Fibroblast of upper back skin (primary cell): ENCODE measurements at places on chromosomes 5 and 9.
A peak's percentile ranks its signal among the peaks of the same experiment; 100 is the strongest.

DNA sequence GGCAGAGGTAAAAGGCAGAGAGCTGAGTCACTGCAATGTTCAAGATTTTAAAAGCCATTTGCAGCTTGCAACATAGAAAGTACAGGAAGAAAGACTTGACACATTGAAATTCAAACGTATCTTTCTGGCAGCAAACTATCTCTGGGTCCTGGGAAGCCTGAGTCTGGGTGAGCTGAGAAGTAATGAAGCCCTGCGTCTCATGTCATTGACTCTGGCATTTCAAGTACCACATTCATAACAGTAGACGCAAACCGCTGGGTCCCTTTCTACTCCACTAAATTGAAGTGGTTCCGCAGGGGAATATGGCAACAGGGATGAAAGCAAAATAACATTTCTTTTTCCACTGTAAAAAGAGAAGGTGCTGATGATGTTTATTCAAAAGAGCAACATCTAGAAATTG lies 694.3 kb downstream of the BRINP1 start:
- no peak for DNase-seq

DNA sequence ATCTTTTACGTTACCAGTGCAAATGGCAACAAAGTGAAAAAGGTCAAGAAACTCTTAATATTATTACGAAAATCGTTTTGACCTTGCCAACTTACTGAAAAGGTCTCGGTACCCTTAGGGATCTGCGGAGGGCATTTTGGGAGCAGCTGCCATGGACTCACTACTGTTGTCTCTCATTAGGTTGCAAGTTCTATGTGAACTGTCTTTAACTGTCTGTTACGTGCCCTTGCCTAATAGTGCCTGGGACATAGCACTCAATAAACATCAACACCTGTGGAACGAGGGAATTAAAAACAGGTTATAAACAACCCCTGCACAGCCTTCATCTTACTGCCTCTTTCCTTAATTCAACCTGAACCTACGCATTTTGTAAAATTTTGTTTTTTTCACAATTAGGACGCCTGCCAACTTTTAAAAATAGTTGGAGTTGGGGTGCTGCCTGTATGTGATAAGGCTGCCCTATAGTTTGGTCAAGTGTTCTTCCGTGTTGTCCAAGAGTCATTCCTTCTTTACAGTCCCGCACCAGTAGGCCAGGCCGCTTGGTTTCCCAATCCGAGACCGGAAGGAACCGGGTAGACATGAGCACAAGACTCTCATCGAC lies 527 bp upstream of the SREK1 start:
- no peak for DNase-seq

- peak; percentile 11 for DNase-seq
Observed at GRCh38 chr9:120625222-120625621, 45.3 kb upstream of the CDK5RAP2 start.

GRCh38 chr5:585556-585955 lies 26.6 kb upstream of the CEP72 start:
- DNase-seq = no peak

- DNase-seq = peak; percentile 97
Observed at GRCh38 chr9:98867429-98868168, 60.1 kb downstream of the GALNT12 start.

- peak; percentile 50 for DNase-seq
Observed at GRCh38 chr5:81638471-81638870, 112.4 kb downstream of the SSBP2 start.

DNA sequence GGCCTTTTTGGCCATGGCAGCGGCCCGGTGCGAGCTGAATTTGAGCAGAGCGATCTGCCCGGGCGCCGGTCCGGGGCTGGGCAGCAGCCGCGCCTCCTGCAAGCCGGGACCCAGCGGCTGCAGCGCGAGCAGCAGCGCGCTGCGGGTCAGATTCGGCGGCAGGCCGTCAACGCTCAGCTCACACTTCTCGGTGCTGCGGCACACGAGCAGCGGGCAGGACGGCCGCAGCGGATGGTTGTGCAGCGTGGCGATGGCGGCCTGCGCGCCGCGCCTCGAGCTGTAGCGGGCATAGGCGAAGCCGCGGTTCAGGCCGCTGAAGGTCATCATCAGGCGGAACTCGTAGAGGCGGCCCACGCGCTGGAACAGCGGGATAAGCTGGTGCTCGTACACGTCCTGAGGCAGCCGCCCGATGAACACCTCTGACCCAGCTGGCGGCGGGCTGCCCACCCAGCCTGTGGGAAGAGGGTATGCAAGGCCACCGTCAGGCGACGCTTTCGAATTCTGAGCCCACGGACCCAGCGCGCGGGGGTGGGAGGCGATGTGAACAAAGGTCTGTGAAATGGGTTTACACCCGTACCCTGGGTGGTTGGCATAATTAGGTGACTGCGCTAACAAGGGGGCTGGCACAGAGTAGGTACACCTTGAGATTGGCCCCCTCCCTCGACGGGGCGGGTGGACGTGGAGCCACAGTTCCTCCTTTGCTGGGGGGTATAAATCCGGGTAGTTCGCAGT lies 755 bp downstream of the DND1 start:
- DNase-seq = peak; percentile 10

DNA sequence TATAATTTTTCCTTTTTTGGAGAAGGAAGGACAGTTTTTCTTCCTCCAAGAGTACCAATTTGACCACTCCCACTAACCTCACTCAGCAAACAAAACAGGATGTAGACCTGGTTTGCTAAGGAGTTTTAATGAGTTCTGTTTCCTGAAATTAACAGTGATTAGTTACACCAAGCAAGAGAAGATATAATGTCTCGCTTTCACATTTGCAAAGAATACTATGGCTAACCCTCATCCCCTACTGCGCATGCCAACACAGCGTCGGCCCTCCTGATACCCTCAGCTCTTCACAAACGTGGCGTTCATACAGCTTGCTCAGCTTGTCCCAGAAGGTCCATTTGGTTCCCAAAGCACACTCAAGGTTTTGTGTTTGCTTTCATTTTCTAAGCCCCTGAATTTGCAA lies 41.9 kb upstream of the IPPK start:
- no peak for DNase-seq

DNA sequence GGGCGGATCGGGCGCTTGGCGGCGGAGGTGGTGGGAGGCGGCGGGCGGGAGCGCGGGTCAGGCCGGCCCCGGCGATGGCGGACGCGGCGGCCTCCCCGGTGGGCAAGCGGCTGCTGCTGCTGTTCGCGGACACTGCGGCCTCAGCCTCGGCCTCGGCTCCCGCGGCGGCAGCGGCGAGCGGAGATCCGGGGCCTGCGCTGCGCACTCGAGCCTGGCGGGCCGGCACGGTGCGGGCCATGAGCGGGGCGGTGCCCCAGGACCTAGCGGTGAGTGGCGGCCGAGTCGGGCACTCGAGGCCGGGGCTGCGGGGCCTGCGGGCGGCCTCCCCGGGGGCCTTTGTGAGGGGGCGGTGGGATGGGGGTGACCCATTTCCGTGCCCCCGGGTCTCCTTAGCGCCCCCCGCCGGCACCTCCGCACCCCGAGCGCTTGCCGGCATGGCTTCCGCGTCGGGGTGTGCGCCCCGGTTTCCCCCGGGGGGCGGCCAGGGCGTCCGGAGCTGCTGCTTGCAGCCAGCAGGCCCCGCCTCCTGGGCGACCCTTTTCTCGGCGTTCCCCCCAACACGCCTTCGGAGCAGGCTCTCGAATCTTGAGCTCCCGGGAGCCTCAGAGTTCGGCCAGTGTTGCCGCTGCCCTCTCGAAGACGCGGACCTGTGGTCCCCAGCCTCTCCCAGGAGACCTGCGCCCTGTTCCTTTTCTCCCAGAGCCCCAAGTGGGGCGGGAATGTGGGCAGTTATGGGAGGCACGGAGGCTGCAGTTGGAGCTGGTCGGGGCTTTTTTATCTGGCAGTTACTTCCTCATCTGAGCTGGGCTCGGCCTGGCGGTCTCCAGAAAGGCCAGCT lies 456 bp downstream of the KDM3B start:
- peak; percentile 44 for DNase-seq

GRCh38 chr5:98700730-98701129 lies 72.7 kb upstream of the RGMB start:
- peak; percentile 39 for DNase-seq

DNA sequence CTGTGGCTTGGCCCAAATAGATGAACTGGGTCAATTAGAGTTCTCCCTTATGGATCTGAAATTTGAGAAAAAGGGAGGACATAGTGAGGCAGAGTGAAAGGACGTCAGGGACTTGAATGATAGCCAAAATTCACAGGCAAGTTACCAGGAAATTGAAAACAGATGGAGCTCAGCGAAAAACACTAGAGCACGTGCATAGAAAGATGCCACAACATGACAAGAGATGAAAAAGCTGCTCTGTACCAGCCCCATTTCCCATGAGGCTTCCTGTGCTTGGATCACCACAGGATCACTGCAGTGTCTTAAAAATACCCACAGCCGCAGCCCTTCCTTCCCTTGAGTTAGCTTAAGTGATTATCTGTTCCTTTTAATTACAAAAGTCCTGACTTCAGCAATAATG lies 39.0 kb upstream of the HOMER1 start:
- DNase-seq = peak; percentile 72

- DNase-seq = no peak
Observed at GRCh38 chr5:96636046-96636445, 26.1 kb upstream of the CAST start.

DNA sequence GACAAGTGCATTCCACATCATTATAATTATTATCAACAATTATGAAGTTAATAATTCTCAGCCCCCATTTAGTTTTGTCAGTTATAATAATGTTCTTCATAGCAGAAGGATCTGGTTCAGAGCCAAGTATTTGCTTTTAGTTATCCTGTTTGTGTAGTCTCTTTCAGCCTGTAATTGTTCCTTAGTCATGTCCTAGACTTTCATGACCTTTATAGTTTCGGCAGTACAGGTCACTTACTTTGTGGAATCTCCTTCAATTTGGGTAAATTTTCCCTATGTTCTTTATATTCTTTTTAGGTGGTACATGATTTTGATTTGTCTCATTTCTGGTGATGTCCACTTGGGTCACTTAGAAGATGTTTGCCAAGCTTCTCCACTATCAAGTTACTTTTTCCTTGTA lies 34.3 kb downstream of the UBE2R2 start:
- no peak for DNase-seq

GRCh38 chr5:1447671-1448361 lies 2.6 kb upstream of the SLC6A3 start:
- DNase-seq = no peak

DNA sequence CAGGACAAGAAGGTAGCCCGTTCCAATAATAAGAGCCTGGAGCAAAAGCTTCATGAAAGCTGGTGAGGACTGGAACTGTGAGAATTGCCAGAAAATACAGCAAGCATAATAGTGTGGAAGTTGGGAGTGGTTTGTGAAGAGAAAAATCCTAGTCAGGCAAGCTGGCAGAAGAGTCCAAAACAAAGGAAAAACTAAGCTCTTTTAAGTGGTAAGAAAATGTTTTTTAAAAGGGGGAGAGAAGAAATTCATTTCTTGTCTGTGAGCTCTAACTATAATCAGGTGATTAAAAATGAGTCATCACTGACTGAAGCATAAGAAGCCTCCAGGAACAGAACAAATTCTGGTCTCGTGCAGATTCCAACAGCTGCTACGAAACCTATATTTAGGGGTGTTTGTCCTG lies 102.6 kb downstream of the CAAP1 start:
- DNase-seq = peak; percentile 2

DNA sequence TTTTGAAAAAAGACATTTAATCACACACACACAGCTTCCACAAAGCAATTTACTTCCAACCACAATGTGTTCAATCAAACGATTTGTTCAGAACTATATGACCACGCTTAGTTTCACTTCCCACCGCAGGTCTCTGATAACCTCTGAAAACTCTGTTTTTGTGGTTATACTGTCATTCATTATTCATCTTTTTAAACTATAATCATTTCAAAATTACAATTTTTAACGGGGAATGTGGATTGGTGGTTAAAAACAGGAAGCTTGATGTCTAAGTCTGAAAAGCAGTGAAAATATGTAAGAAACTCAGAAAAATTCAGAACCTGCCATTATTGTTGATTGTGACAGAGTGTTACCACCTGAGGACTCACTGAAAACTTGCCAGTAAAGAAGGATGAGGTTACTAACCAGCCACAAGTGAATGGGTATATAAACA lies 12.7 kb upstream of the TMEM174 start:
- no peak for DNase-seq

DNA sequence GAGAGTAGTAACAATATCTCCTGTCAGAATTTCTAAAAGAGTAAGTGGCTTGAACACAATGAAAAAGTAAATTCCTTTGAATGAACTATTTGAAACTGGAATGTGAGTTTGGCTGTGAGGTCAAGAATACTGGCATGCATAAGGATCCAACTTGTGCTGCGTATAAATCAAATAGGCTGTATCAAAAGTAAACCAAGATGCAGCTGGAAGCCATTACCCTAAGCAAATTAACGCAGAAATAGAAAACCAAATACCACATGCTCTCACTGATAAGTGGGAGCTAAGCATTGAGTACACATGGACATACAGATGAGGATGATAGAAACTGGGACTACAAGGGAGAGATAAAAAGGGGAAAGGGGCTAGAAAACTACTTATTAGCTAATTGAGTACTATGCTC lies 24.0 kb upstream of the SRFBP1 start:
- DNase-seq = peak; percentile 70

GRCh38 chr5:173714551-173715428 lies 98.3 kb upstream of the BOD1 start:
- DNase-seq = peak; percentile 85

DNA sequence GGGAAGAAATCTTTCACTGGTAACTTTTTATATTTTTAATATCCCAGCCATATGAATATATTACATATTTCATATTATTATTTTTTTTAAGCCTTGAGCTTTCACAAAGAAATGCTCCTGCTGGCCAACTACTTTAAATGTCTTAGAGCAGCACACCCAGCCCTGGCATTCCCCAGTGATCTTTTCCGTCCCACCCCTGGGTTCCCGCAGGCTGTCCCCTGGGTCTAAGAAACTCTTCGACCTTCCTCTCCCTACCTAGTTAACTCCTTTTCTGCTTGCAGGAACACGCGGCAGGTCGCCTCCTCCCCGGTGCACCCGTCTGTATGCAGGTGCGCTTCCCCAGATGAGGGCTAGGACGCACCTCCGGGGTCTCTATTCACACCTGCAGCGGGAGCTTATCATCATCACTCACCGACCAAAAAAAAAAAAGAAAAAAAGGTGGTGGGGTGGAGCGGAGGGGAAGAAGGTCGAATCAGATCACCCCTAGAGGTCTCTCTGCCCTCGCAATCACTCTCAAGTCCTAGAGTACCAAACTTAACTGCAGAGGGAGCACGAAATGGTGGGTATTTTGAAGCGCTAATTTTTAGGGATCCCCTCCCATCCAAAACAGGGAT lies 696 bp downstream of the ZFP62 start:
- peak; percentile 23 for DNase-seq

GRCh38 chr9:5629312-5630080 lies 589 bp downstream of the RIC1 start:
- DNase-seq = peak; percentile 24

DNA sequence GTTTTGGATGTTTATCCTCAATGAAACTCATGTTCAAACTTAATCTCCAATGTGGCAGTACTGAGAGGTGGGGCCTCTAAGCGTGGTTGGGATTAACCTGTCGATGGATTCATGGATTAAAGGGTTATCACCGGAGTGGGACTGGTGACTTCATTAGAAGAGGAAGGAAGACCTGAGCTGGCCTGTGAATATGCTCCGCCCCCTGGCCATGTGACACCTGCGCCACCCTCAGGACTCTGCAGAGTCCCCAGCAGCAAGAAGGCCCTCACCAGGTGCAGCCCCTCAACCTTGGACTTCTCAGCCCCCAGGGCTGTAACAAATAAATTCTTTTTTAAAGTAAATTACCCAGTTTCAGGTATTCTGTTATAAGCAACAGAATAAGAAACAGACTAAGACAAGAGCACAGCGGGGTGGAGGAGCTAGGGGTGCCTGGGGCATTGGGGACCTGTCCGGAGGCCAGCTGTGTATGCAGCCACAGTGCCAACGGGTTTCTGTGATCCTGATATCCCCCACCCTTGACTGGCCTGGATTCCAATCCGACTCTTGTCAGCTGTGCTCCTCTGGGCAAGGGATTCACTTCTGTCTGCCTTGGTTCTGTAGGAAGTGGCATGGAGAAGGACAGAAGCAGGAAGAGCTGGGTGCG lies 3.2 kb upstream of the MAPK9 start:
- no peak for DNase-seq
